ENCODE measurements at places on chromosomes 5 and 9.

DNA sequence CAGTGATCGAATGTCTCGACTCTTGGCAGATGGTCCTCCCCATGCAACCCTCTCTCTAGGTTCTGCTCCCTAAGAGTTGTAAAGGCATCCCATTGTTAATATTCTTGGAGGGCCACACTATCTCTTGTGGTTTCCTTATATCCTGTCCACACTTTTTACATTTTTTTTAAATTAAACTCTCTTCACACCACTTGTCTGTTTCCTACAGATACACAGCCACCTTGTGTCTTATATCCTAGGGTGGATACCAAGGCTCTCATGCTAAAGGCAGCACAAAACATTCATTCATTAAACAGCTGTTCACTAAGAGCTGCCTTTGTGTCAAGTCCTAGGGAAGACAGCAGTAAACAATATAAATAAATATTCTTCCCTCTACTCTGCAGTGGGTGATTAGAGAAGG, 60.5 kb upstream of the SHISAL2B start:
- DNase-seq = no peak

DNA sequence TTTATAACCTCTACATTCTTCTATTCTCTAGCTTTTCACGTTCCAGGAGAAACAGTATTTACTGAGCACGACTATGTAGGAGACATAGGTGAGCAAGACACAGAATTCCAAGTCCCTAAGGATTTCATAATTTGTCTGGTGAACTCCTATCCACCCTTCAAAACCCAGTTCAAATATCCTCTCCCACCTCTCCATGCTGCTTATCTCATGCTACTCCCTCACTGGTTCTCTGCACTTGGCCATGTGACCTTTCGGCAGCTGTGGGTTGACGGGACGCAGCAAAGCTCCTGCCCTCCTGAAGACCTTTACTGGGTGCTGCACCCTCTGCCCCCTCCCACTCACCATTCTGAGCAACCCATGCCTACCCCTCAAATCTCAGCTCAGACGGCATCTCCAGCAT, 173.2 kb downstream of the RGS3 start:
- DNase-seq = no peak

DNA sequence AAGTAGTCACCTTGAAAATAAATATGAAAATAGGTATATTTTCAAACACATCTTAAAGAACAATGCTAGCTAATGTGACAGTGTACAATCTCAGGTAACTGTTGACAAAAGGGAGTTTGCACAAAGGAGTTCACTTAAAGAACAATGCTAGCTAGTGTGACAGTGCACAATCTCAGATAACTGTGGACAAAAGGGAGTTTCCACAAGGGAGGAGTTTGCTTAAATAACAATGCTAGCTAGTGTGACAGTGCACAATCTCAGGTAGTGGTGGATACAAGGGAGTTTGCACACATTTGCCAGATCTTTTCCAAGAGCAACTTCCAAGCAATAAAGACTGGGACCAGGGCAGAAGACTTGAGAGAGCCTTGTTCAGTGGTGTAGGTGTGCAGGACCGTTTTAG, 442.9 kb upstream of the FTMT start:
- DNase-seq = no peak

- DNase-seq = no peak
Observed at GRCh38 chr5:144003636-144004035, 166.8 kb downstream of the YIPF5 start.

DNA sequence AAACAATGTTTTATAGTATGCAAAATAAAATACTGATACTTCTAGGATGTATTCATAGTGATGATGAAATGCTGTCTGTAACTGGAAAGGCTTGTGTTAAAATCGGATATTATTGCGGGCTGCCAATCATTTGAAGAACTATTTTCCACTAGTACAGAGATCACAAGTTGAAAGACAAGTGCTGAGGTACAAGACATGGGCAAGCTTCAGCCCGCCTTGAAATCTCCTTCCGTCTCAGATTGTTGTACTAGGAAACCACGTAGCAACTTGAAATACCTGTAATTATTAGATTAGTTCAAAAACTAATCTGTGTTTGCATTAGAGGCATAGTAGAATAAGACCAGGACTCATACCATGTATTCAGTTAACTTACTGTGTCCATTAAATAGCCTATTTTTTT, 218.2 kb downstream of the ARHGEF28 start:
- DNase-seq = no peak

GRCh38 chr9:80883826-80884579, 805.3 kb downstream of the TLE1 start:
- DNase-seq = no peak

- no peak for DNase-seq
Observed at GRCh38 chr9:128902351-128903078, 18.3 kb upstream of the PHYHD1 start.

DNA sequence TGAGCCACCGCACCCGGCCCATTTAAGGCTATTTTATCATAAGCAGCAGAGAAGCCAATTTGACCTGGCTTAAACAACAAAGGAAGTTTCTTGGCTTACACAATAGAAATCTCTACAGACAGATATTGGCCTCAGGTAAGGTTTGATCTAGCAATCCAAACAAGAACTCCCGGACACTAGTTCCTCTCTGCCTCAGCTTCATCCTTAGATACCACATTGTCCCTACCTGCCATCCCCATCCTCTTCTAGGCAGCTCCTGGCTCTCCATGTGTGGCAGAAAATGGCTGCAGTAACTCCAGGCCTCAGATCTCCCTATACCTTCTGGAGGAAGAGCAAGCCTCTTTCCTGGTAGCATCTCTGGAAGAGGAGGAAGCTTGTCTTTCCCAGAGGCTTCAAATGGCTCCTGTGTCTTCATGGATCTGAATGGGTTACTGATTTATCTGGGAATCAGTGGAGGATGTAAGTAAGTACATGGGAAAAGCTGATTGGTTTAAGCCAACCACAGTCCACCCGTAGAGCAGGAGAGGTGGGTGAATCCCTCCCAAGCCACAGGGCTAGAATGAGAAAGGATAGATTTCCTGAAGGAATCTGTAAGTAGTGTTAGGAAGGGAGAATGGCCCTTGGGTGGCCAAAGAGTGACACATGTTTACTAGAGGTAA, 26.7 kb upstream of the AOPEP start:
- no peak for DNase-seq

GRCh38 chr5:129739773-129740172, 8.1 kb upstream of the MINAR2 start:
- DNase-seq = no peak

DNA sequence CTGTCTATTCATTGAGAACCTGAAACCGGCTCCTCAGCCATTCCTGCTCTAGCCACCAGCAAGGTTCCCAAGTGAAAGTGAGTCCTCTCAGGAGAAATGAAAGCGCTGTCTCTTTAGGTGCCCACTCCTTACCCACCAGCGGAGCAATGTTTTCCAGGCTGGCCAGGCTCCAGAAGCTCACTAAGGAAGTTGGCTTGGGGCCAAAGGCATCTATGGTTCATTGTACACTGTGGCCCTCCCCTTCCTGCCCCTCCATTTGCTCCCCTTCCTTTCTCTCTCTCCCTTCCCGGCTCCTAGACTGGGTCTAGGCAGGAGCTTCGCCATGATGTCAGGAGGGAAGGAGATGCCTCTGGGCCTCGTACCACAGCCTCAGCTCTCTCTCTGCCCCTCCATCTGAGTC, 1.1 kb upstream of the GABRP start:
- no peak for DNase-seq

DNA sequence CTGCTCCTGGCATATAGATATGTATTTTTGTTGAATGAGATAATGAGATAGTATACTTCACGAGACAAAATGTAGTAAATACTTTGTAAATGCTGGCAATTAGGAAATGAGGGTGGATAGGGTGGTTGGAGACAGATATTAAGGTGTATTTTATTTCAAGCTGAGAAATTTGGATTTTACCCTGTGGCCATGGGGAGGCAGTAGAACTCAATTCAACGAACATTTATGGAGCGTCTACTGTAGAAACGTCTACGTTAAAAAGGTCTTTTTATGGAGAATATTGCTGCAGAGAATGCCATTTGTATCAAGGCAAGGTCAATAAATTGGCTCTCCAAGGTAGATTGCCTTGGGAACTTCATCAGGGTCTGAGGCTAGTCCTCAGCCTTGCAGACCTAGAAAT, 21.5 kb upstream of the RALGPS1 start:
- no peak for DNase-seq

DNA sequence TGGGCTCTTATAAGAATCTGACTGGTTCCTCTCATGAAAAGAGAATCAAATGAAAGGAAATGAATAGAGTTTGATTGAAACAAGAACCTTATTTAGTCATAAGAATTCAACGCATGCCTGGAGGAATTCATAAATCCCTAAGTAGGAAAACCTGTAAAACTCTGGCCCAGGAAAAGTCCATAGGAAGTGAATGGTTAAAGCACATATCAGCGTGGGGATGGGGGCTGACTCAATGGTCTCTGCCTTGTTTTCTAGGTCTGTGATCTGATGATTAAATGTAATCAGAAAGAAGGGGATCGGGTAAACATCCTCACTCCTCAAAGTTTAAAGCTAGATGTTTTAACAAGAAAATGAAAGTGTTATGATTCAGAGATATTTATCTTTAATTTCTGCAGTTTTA, 759.4 kb upstream of the C9orf72 start:
- DNase-seq = no peak

DNA sequence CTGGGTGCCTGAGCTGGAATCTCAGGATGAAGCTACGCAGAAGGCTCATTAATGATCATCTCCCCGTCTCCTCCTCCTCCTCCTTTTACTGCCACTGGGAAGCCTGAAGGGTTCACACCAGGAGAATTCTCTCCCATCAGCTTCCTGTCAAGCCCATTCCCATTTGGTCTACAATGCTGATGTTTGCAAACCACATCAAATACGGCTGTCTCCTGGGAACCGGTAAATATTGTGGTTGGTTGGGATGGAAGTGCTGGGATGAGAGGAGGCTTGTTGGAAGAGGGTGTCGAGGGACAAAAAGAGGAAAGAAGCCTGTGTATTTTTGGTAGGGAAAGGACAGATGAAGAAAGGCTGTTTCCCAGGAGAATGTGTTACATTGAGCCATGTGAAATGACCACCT, 13.2 kb upstream of the S1PR3 start:
- DNase-seq = no peak

DNA sequence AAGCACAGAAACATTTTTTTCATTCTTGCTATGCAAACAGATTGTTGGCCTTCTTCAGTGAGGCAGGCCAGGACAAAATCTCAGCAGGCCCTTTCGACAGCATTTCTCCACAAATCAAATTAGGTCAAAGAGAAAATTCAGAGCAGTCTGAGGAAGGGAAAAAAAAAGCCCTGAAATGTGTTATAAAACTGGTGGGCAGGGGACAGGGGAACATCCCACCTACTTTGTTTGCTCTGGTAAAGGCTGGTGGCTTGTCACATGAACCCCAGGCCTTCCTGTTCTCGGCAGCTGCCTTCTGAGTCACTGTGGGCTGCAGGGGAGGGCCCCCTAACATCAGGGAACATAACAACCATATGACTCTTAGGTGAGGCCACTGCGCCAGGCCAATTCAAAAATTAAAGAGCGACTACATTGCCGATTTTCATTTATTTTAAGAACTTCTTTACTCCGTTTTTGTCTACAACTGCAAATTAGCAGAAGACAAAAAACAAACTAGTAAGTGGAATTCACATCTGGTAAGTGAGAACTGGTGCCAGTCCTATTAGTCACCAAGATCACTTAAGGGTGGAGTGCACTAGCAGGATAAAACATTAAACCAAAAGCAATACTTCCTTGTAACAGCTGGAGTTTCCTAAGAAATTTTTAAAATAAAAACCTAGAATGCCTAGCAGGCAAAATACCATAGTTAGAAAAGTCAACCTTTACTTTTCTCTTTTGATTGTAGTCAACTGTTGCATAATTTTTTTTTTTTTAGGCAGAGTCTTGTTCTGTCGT, 46.2 kb upstream of the DENND4C start:
- DNase-seq = peak; percentile 86

DNA sequence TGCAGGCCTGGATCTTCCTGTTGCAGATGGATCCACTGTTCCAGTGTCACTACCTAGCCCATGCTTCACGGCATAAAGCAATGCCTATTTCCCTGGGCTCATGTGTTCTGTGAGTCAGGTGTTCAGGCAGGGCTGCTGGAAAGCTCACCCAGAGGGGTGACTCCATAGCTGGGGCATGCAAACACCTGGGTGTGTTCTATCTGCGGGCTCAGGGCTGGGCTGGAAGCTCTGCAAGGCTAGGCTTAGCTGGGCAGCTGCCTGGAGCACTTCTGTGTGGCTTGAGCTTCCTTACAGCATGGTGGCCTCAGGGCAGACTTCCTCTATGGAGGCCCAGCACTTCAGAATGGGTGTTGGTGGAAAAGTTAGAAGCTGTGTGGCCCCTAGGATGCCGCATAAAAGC, 139.9 kb downstream of the GADD45G start:
- no peak for DNase-seq

DNA sequence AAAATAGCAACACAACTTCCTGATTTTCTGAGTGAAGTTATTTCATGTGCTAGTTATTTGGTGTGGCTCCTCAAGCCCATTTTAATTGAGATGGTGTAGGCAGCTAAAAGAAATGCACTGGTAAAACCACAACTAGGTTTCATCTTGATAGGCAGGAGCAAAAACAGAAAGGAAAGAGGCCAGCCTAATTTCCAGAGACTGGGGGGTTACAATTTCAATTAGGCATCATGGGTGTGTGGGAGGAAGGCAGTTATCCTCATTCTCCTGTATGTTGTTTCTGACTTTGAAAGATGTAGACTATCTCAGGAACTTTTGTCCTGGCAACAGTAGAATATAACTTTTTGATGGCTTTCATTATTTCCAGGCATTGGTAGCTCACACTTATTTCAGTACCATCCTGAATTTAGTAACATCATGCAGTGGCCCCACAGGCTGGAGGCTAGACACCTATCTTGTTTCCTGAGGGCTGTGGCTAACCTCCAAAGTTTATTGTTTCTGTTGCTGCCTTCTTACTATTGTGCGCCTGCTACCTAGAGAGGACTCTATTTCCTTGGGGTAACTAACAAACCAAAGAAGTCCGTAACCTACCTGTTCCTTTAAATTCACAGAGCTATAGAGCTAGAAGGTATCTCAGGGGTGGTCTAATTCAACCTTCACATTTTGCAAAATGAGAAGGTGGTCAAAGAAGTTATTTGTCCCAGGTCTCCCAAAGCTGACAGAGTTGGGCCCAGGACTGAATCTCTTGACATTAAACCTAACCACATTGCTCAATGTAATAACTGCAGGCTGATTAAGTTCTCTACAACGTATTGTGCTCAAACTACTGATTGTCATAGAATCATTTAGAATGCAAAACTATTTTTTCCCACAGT, 42.4 kb downstream of the FYB1 start:
- DNase-seq = no peak

GRCh38 chr5:19771174-19771835, 216.7 kb downstream of the CDH18 start:
- no peak for DNase-seq

- DNase-seq = no peak
Observed at GRCh38 chr5:8949908-8950307, 596.0 kb downstream of the SEMA5A start.
